Left ventricle myocardium inferior (tissue), 1 donor: ENCODE measurements at places on chromosomes 7 and 10.

- no peak for DNase-seq
Measured at GRCh38 chr10:71984126-71984808, 20.1 kb downstream of the CHST3 start.

- DNase-seq: no peak
Measured at GRCh38 chr7:42170724-42171123, 66.3 kb downstream of the GLI3 start.

DNA sequence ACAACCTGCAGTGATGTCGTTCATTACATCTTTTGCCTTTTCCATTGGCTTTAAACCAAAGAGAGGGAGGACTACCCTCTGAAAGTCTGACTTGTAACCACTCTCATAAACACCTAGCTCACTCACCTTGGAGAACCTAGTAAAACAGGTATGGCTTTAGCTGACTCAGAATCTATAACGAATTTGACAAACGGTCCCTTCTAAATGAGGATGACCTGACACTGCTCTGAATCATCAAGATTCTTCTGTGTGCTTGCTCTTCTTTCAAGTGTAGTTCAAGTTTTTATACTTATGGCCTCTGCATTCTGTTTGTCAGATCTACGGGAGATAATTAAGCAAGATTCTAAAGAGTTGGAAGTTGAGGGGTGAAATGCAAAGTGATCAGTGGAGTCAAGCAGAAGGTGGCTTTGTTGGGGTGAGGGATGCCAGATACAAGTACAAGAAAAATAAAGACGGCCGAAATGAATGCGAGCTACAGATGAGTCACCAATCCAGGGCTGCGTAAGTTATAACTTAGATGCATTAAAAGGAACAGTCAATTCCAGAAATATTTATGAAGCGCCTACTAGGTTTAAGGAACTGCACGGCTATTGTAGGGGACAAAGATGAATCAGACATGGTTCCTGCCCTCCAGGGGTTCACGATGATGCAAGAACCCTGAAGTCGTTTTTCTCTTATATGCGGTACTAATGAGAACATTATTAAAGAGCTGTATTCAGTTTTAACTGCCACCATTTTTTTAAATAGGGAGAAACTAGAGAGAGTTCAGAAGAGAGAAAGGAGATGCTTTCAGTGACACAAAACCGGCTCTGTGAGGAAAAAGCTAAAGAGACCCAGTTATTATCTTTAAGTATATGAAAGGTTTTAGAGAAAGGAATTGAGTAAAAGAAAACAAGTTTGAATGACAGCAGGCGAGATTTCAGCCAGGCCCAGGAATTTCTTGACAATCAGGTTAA lies 6.5 kb downstream of the HIPK2 start:
- DNase-seq: no peak

GRCh38 chr7:104767826-104768536 lies 246.0 kb upstream of the KMT2E start:
- DNase-seq: no peak

DNA sequence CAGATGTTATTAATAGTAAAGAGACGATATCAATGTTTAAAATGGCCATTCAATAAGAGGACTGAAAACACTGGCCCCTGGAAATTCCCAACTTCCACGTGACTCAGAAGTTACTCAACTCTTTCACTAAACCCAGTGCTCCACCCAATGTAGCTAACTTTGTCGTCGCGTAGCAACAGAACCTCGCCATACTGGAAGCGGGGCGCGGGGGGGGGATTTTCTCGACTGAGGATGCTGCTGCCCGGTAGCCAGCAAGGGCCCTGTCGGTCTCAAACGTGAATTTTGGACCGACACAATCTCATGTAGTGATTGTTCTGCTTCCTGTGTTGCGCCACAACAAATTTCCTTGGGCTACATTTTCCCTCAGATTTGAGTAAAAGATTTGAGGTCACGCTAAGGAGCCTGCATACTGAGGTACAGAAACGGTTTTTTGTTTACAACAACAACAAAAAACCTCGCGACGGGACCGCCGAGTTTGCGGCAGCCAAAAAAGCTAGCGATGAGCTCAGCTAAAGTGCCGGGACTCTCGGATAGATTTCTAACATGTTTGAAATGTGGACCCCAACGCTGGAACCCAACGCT lies 977 bp upstream of the SFR1 start:
- DNase-seq: peak; percentile 89

DNA sequence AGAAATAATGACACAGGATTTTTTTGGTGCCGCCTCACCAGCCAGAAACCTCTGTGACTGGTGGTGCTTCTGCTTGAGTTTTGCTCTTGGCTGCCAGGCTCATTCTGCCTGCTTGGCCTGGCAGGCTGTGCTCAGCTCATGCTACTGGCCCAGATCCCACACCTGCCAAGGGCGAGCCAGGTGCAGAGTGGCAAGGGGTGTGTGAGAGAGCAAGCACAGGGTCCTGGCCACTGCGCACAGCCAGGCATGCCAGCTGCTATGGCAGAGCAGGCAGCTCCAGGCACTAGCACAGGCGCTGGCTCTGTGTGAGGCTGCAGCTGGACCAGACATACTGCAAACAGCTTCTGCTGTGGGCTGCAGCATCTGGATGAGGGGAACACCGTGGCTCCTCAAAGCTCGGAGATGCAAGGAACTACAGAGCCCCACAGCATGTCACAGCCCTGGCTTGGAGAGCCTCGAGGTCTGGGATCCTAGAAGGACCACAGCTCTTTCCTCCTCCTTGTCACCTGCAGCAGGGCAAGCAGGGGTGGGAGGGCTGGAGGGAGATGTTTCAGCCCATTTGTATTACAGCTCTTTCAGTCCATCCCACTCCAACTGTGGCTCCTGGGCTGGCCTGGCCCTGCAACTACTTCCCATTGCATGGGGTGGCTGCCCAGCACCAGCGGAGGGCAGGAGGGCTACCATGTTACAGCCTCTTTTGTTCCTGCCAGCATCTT lies 313.4 kb upstream of the SEMA3C start:
- DNase-seq: peak; percentile 37

GRCh38 chr7:115662676-115663075 lies 367.9 kb downstream of the TFEC start:
- no peak for DNase-seq

DNA sequence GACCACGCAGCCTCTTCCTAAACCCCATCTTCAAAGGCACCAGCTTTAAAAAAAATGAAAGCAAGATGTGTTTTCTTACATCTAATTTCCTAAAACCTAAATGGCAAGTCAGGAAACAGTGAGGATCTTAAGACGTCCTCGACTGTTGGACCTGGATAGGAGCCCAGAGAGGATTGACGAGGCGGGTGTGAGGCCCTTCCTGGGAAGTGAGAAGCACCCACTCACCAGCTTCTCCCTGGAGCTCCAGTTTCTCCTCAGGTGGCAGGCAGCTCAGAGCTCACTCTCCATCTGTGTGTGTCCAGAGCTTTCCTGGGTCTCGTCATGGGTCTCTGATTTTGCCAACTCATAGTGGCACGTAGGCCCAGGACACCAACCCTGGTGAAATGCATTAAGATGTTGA lies 614.0 kb upstream of the AUTS2 start:
- DNase-seq: no peak

DNA sequence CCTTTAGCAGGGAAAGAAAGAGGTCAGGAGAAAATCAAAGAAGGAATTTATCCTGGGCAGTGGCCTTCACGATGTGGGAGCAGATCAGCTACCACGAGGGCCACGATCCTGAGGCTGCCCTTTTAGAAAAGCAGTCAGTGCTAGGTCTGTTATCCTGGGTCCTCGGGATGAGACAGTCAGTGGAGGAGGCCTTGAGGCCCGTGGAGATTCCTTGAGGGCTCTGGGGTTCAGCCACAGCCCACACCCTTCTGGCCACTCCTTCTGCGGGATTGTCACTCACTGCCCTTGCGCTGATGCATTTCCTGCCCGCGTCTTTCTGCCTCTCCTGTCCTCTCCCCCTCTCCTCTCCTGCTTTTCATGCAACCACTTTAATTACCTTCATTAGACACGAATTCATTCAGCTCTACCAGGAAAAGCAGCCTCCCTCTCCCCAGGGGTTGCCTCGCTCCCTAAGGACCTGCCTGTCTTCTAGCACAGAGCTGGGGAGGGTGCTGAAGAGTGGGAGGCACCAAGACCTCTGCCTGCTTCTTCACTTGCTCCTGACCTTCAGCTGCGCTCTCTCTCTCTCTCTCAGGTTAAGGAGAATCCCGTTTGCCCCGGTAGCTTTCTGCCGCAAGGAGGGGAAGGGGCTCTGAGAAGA lies 42.6 kb upstream of the LRRC4 start:
- no peak for DNase-seq

GRCh38 chr10:72421885-72422540 lies 67.3 kb upstream of the DNAJB12 start:
- no peak for DNase-seq

DNA sequence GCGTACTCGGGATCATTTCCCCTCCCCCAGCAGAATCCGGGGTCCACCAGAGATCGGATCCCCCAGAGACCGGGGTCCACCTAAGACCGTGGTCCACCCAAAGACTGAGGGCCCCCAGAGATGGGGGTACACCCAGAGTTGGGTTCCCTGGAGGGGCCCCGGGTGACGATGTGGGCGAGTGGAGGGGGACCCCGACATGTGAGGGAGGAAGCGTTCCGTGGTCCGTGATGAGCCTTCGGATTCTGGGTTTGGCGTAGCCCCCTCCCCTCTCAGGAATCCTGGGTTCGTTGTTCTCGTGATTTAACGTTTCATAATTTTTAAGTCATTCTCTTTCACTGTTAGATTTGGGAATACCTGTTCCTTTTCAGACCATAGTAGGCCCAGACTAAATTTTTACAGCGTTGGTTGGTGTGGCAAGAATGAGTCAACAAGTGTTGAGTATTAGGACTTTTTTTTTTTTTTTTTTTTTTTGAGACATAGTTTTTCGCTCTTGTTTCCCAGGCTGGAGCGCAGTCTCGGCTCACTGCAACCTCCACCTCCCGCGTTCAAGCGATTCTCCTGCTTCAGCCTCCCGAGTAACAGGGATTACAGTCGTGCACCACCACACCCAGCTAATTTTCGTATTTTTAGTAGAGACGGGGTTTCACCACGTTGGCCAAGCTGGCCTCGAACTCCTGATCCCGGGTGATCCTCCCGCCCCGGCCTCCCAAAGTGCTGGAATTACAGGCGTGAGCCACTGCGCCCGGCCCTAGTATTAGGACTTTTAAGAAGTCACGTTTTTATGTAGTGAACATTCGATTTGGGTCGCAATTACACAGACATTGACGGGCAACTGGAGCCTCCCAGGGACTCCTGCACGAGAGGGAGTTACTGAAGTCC lies 672 bp downstream of the GTPBP4 start:
- DNase-seq: no peak

GRCh38 chr7:82700741-82701140 lies 257.2 kb upstream of the CACNA2D1 start:
- no peak for DNase-seq

DNA sequence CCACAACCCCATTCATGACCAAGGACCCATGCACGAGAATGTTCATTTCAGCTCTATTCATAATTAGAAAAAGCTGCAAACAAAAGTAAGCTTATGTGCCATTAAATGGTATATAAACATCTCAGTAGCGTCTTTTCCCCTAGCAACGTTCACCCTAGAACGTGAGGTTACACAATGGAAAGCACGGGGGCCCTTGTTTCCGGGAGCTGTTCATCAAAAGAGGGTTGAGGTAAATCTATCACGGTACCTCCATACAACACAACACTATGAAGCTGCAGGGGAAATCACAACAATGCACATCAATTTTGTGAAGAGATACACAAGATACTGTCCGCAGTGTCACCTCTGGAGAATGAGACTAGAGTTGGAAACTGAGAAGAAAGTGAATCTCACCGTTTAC lies 80.9 kb upstream of the DDC start:
- no peak for DNase-seq

GRCh38 chr7:117230276-117231046 lies 92.4 kb downstream of the WNT2 start:
- DNase-seq: no peak
